ENCODE measurements at places on chromosomes 1 and 21.

DNA sequence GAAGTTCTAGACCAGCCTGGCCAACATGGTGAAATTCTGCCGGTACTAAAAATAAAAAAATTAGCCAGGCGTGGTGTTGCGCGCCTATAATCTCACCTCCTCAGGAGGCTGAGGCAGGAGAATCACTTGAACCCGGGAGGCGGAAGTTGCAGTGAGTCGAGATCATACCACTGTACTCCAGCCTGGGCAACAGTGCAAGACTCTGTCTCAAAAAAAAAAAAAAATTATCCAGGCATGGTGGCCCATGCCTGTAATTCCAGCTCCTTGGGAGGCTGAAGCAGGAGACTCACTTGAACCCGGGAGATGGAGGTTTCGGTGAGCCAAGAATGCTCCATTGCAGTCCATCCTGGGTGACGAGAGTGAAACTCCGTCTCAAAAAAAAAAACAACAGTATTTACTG, 18.5 kb upstream of the RAB42 start:
- no peak for DNase-seq

DNA sequence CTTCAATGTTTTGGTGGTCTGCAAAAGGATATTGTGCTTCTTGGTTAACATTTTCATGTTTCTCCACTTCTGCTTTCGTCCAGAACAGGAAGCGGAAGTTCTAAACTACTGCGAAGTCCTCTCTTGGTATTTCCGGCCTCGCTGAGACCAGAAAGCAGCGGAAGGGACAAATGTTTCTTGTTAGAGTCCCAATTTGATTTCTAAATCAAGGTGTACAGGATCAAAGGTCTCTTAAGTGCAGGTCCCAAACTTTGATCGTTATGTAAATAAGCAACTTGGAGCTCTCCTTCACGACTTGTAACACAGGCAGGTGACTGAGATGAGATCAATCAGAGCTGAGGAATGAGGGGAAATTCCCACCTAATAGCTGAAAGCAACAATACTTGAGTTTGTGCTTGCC, 40.1 kb upstream of the HMCN1 start:
- DNase-seq: no peak

DNA sequence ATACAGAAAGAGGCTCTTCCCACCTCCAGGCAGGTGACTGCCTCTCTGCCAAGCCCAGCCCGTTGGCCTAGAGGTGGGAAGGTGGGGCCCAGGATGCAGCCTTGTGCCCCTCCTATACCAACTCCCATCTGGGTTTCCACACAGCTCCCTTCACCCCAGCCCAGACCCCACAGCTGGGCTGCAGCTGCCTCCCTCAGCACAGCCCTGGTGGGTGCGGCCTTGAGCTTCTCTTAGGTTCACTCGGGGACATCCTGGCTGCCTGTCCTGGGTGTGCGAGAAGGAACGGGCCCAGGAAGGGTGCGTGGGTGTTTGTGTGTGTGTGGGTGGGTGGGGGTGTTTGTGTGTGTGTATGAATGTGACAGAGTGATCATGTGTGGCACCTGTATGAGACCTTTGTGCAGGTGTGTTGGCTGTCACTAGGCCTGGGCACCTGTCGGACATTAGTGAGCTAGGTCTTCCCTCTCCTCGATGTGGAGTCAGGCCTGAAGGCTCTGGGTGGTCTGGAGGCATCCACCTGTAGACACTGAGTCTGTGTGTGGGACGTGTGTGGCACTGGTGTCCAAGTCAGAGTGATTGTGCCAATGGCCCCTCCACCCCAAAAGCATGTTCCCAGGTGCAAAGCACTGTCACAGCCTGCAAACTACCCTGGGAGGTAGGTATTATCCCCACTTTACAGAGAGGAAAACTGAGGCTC, 30.7 kb downstream of the FOXO6 start:
- no peak for DNase-seq

GRCh38 chr1:44630116-44630515, 44.2 kb downstream of the TMEM53 start:
- DNase-seq: peak; percentile 51

- DNase-seq: no peak
Observed at GRCh38 chr1:54255026-54255702, 55.2 kb downstream of the MRPL37 start.

DNA sequence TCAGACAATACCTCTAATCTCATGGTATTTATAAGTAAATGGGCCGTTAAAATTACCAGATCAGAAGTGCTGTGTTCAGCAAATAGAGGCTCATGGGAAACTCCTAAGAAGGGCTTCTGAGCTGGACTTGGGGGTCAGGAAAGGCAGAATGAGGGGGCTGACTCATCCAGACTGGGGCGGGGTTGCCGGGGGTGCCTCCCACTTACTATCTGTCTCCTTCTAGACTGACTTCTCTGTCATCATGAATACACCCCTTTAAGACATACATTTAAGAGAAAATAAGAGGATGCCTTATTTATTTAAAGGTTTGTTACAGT, 96.0 kb upstream of the ERRFI1 start:
- no peak for DNase-seq

DNA sequence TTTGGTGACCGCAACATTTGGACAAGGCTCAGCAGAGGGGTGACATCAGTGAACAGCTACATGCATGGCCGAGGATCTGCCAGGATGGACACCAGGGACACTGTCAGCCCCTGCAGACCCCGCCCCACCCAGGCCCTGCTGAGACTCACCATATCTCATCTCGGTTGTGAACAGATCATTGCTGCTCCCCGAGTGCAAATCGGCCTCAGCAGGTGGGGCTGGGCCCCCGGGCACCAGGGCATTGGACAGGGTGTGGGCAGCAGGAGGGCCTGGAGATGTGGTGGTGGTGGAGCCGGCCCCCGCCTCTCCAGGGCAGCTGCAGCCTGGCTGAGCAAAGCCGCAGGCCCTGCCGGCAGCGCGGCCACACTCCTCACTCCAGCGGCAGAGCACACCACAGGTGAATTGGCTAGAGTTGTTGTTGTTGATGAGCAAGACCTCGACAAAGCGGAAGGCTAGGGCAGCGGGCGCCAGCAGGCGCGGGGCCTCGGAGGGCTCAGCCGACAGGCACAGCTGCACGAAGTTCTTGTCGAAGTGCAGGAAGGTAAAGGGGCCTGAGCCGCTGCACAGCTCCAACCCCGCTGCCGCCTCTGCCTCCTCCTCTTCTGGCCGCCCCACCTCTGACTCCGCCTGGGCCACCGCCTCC, 8.2 kb downstream of the ADGRB2 start:
- DNase-seq: no peak

DNA sequence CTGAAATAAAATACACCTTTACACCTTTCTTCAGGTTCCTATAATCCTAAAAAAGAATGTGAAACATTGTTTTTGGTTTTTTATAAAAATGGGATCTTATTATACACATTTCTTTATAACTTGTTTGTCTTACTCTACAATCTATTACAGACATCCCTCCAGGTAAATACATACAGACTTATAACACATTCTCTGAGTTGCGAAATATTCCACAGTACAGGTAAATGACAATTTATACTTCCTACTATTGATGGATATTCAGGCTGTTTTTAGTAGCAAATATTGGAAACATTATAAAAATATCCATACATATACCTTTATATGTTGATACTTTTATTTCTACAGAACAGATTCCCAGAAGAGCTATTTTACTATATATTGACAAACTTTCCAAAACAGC, 20.3 kb downstream of the PIK3R3 start:
- no peak for DNase-seq

DNA sequence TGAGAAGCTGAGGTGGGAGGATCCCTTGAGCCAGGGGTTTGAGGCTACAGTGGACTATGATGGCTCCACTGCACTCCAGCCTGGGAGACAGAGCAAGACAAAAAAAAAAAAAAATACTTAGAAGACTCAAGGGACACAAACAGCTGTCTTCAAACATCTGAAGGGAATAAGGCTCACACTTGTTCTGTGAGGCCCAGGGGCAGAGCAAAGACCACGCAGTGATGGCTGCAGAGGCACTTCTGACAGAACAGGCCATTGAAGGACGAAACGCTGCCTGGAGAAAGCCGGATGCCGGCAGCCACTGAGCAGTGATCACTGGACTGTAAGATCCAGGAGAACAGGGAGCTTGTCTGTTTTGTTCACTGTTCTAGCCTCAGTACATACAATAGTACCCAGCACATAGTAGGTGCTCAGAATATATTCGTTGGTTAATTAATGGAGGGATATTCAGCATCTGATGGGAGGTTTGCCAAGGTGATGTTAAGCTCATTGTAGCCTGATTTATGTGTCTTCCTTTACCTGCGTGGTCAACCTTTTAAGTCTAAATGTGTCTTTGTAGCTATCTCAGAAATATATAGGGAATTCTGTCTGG, 12.1 kb upstream of the NDC1 start:
- no peak for DNase-seq

DNA sequence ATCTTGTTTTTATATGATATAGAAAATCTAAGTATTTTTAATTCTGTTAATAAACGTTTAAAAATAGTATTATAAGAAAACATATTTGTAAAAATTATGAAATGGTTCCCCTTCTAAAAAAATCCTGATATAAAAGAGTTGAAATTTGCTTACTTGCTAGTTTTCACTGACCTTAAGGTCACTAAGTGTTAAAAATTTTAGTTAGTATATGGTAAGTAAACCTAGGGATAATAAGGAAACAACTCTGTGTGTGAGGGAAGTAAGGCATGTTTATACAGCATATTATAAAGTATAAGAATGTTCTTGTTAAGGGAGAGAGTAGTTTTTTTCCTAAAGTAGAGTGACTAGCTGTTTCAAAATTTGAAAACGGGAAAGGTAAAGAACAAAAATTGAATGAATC, 130.9 kb upstream of the LYPLAL1 start:
- no peak for DNase-seq

GRCh38 chr1:204366759-204367158, 7.0 kb upstream of the PLEKHA6 start:
- DNase-seq: no peak

DNA sequence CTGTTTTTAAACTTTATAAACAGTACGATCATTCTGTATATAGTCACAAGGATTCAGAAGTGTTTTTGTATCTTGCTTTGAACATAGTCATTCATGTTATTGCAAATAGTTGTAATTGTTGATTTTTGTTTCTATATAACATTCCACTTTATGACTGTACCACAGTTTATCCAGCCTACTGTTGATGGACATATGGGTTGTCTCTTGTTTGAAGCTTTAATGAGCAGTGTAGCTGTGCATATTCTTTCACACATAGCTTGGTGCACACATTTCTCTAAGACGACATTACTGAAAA, 6.1 kb downstream of the CD101 start:
- DNase-seq: no peak

- DNase-seq: no peak
Observed at GRCh38 chr21:23160914-23161313, 2162.7 kb downstream of the NCAM2 start.

GRCh38 chr1:46532498-46533178, 18.8 kb downstream of the KNCN start:
- no peak for DNase-seq

- no peak for DNase-seq
Observed at GRCh38 chr21:25709684-25710265, 24.9 kb downstream of the ATP5PF start.

DNA sequence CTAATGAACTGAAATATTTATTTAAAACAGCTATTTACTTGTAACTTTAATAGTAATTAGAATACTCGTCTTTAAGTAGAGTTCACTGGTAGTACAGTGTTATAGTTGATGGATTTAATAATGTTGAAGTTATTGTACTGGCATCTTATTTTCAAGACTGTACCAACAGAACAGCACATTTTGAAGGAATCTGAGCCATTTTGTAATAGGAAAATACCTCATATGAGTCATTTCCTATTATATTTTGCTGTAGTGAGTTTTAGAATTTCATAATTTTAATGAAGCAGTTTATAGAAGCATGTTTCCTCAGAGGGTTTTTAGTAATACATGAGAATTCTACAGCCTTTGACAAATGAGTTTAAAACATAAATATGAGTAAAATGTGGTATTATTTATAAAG, 258.3 kb downstream of the OLFM3 start:
- DNase-seq: peak; percentile 20

- no peak for DNase-seq
Observed at GRCh38 chr1:9127395-9128165, 1.3 kb downstream of the GPR157 start.

DNA sequence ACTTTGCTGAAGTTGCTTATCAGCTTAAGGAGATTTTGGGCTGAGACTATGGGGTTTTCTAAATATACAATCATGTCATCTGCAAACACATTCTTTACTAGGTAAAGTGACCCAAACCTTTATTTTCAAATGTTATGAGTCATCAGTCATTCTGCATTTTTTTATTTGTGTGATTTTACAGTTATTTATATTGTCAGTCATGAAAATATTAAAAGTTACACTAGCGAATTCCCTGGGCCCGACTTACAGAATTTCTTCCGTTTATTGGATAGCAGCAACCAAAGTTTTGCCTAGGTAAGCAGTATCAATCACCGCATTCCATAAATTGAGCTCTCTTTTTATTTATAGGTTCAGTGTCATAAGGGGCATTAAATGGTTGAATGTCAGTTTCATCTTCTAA, 13.8 kb downstream of the OR2M5 start:
- no peak for DNase-seq

GRCh38 chr1:3316340-3316943, 138.0 kb upstream of the ARHGEF16 start:
- no peak for DNase-seq

GRCh38 chr1:43836267-43836951, 97.2 kb upstream of the ARTN start:
- no peak for DNase-seq

GRCh38 chr1:53579221-53580008, 120.2 kb downstream of the DMRTB1 start:
- no peak for DNase-seq

DNA sequence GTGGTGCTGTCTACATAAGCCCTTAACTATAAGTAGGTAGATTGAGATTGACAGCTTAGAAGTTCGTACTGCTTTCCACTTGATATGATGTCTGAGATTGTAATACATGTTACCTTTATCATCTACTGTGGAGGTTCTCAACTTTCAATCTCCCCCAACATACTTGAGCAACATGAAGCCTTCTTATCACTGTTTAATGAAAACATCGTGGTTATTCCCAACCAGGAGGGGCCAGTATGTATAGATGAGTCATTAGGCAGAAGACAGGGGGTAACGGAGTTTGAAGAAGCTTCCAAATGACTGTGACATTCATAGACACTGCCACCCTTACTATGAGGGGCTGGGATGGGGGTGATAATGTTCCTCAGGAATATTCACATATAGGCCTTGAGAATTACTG, 36.0 kb downstream of the CENPF start:
- no peak for DNase-seq

DNA sequence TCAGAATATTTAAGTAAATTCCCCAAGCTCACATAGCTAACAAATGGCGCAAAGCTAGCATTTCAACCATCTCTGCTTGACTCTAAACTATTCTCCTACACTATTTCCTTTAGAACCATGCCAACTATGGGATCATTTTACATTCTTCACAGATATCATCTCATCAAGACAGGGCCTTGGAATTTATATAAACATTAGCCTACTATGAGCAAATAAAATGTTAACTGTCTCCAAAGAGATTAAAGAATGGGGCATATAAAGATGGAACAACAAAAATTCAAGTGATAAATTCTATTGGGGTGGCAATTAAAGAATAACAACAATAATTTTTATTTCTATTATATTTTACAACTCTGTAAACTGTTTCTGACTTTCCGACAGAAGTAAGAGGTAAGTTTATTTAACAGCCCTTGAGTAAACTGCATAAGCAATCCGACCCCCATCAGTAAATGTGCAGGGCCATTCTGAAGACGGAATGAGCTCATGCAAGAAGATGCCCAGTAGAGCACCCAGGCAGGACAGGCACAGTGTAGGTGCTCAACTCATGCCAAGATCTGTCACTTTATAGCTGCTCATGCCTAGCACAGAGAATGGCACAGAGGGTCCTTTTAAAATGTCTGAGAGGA, 261.9 kb downstream of the VAV3 start:
- DNase-seq: peak; percentile 26

- DNase-seq: no peak
Observed at GRCh38 chr1:12094180-12094579, 31.1 kb downstream of the TNFRSF8 start.
